ENCODE measurements at places on chromosomes 6 and 20.

DNA sequence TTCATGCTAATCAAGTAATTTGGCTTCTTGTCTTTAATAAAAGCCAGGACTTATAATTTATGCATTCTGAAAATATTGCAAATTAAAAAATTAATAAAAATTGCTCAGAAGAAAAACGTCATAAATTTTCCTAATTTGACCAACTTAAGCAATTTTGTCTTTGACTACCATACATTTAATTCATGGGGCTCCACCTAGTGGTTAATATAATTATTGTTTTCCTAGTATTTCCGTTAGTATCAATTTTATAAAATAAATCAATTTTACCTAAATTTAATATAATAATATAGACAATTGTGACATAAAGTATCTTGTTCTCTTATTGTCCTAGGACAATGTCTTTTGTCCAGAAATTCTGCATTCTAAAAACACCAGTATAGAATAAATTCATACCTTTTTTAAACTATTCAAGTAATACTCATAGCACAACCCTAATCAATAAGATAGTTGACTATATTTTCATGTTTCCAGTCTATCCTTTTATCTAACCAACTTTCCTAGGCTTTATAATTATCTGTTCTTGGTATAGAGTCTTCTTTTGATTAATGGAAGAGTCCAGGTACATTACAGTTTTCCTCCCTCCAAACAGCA, 319.9 kb downstream of the TRDN start:
- no peak for DNase-seq

- DNase-seq = no peak
Observed at GRCh38 chr6:34059136-34059731, 86.7 kb downstream of the GRM4 start.

DNA sequence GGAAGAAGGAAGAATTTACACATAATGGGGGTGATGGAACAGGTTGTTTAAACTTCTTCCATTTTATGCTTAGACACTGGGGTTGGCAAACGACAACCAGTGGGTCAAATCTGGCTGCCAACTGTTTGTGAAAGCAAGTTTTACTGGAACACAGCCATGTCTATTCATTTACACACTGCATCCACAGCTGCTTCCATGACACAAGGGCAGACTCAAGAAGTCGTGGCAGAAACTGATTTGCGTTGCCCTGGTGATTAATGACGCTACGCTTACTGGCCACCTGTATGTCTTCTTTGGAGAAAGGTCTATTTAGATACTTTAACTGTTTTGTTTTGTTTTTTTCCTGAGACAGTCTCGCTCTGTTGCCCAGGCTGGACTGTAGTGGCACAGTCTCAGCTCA, 19.0 kb downstream of the CTCFL start:
- DNase-seq = no peak

GRCh38 chr6:13101409-13101808, 226.9 kb downstream of the TBC1D7 start:
- no peak for DNase-seq

DNA sequence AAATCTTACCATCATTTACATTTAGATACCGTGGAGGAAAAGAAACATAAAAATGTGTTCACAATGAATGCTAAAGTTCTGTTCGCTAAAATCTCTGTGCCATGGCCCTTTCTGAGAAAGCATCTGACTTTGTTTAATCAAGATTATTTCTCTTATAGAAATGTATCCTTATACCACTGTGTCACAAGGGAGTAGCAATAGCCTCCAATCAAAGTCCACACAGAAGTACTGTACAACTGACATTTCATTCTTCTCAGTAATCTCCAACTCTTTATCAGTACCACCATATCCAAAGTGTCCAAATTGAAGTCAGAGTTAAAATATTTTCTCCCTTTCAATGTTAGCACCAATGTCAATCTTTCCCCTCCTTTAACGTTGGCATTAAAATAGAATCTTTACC, 6.1 kb downstream of the FERMT1 start:
- DNase-seq = no peak

DNA sequence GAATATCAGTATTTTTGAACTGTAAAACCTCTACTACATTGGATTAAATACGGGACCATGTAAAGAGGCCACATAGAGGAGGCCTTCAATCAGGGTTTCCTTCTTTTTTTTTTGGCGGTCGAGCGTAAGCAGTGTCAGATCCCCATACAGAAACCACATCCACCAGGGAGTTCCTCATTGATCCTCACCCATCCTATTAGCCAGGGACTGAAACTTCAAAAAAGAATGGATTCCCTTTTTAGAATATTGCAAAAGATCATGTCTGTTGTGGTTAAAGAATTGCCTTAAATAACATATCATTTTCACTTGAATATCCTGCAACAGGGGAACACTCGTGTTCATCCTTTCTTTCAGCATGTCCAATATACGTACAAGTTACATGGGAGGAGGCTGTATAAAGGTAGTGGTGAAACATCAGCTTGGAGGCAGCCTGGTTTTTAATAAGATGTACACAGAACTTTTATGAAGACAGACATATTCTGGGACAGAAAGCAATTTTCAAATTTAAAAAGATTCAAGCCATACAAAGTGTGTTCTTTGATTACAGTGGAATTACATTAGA, 96.1 kb downstream of the PPP1R14C start:
- DNase-seq = no peak
